NCI-H1105 treated with DMSO at 0.1 percent for 48 hours (cell line): ENCODE measurements at places on chromosomes 2 and 18.
A peak's percentile ranks its signal among the peaks of the same experiment; 100 is the strongest.

GRCh38 chr2:240372101-240372500, 63.4 kb upstream of the GPC1 start:
- DNase-seq, result no peak

DNA sequence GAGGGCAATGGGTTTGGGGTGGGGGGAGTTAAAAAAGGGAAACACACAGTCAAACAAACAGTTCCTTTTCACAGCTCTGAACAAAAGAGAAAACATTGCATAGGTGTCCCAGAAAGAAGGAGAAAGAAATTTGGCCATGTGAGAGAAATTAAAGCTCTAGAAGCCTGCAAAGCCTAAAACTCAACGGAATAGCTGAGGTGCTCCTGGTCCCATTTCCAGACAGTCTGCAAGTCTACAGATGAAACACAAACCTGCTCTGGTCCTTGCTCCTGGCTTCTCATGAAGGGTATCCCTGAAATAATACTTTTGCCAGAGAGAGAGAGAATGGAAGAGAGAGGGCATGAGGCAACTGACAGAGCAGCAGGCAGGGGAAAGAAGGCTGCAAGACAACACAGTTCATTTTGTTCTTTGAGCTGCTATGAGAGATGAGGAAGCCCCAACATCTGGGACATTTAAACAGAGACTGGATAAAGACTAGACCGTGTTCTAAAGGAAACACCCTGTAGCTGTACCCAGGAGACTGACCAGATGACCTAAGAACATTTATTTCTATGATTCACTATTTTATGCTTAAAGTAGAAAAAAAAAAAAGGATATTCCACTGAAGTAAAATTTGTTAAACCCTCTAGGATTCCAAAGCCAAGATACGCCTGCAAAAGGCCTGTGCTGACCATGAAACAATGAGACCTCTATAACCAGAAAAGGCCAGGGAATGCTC, 57.3 kb upstream of the CYP26B1 start:
- DNase-seq, result no peak

DNA sequence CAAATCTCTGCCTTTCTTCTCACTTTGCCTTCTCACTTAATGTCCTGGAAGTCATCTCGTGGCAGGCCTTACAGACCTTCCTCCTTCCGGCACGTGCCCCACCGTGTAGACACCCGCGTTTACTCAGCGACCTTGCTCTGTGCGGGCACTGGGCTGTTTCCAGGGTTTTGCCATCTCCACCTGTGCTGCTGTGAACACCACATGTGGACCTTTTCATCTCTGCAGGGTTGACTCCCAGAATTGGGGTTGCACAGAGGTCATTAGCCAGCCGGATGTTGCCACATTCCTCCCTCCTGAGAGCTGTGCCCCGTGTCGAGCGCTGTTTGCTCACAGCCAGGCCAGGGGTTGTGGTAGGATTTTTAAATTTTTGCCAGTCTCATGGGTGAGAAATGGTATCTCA, 25.4 kb downstream of the KCNG2 start:
- DNase-seq, result no peak

GRCh38 chr18:7084080-7085065, 33.2 kb downstream of the LAMA1 start:
- DNase-seq, result no peak

DNA sequence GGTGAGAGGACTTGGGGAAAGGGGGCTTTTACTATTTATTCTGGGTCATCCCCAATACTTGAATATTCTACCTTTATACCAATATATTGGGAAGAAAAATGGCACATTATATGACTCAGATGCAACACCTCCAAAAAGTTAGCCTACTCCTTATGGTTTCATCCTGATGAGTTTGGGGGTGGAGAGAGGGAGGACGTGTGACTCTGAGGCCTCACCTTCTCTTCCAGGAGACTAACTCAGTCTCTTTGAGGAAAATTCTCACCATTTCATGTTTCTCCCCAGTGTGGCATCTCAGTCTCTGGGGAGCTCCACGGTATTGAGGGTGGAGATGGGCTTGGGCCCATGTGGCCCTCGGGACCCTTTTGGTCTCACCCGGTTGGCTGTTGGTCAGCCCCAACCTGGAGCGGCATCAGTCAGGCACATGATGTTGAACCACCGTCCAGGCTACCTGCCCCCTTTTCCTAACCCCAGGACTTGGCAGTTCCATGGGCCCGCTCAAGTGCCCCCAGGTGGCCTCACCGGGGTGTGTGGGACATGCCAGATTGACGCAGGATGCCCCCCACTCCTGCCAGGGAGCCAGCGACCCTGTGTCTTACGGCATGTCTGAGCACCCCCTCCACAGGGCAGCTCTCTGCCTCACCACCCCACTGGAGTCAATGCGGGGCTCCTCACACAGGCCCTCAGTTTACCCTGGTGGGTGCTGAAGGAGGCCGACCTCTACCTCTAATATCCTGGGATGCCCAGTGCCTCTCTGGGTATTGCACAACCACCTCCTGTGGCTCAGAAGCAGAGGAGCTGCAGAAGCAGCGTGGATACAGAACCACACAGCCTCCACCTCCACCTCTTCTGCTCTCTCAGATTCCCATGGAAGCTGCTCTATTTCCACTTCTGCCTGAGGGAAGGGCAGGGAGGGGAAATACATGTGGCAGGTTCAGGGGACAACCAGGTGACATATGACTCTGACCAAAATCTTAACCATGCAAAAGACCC, 297.4 kb downstream of the EIPR1 start:
- DNase-seq, result no peak

DNA sequence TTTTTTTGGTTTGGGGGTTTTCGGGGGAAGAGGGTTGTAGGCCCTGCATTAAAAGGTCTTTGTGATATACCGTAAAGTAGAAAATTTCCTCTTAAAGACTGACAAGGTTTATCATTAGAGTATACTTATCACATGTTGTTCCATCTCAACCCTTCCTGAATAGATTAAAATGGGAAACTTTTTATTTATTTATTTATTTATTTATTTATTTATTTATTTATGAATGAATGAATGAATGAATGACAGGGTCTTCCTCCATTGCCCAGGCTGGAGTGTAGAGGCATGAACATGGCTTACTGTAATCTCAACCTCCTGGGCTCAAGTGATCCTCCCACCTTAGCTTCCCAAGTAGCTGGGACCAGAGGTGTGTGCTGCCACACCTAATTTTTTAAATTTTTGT, 48.5 kb upstream of the SLC3A1 start:
- DNase-seq, result no peak

DNA sequence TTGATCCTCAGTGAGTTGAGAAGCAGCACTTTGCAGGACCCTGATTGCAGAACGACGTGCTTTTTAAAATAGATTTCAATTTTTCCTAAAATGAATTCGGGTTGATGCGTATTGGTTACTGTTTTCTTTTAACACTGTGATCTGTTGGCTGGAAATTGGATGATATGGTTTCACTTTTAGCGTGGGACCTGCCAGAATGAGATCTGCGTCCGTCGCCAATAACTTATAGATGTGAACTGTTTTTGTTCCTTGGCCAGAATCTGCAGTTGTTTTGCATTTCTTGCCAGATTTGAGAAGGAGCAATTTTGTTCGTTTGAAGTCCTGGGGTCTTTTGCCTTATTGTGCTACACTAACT, 703 bp downstream of the UGGT1 start:
- no peak for DNase-seq

- DNase-seq, result no peak
These were observed 1.7 kb upstream of the PER2 start for GRCh38 chr2:238290091-238290509.

- DNase-seq, result peak; percentile 15
These were observed 372.5 kb upstream of the GCFC2 start for GRCh38 chr2:76083248-76083647.

DNA sequence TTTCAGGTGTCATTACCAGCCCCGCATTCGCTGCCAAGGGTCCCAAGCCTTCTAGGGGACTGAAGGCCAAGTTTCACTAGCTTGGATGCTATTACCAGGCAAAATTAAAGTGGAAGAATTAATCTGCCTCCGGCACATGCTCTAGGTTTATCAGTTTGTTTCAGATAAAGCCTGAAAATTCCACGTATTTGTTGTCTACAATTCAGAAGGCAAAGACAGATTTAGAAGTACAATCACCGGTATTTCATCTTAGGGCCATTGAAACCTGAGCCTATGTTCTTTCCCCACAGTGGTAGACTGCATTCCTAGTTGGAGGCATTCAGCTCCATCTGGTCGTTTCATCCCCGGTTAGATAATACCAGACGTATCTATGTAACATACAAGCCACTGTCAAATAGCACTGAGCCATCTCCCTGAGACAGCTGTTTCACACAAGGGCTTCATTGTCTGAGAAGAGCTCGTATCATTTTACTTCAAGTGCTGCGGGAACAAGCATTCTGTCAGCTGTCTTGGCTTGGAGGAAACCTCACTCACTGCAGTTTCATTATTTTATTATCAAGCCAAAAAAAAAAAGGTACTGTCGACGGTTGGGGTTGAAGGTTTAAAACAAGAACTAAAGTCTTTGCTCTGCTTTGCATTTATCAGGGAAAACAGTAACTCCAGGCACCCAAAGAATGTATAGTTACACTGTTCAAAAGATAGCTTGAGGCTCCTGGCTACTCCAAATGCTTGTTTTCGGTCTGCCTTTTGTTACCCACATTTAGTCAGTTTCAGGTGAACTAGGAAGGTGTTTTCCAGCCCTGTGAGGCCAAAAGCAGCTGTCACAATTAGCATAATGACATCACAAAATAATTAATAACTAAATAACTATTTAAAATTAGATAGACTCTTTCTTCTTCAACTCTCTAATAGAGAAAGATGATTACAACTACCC, 76.7 kb downstream of the TGIF1 start:
- DNase-seq, result peak; percentile 81

DNA sequence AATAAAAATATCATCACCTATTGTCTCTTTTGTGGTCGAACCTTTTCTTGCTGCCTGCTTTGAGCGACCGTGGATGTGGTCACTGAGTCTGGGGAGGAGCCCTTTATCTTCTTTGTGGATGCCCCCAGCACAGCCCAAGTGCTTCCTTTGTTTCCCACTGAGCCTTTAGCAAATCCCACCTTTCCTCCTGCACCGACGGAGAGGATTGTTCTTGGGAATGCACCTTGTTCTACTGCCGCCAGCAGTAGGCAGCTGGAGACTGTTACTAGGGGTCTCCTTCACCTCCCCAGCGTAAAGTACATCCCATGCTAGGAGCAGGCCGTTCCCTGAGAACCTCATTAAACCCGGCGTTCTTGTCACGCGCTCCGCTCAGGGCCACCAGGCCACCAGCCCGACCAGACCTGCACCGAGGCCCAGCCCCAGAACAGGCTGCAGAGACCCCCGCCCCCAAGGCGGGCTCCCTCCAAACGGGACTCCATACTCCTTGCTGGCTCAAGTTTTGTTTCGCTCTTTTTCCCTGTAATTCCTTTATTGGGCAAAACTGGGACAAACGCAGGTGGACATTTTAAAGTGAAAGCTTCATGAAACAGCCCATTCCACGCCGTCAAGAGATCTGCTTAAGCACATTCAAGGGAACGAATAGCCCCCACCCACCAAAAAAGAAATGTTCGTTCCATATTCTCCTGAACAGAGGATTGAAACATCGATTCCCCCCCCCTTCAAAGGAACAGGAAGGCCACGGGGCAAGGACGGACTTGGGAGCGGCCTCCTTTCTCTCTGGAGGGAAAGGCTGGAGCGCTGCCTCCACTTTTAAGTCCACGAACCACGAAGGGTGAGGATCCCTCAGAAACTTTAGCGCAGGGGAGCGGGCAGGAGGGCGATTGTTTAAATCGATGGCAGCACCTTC, 1.1 kb upstream of the MAT2A start:
- peak; percentile 74 for DNase-seq

DNA sequence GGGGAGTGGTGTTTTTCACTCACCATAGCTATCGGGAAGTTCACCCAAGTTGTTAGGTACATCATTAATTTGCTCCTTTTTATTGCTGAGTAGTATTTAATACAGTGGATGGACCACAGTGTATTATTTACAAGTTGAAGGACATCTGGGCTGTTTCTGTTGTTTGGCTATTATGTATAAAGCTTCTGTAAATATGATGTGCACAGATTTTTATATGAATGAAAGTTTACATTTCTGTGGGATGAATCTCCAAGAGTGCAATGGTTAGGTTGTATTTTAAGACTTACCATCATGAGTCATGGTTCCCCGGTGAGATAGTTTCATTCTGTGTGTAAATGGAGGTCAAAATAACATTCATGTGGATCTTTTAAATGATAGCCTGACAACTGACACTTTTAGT, 337.4 kb downstream of the PTPRM start:
- DNase-seq, result no peak

DNA sequence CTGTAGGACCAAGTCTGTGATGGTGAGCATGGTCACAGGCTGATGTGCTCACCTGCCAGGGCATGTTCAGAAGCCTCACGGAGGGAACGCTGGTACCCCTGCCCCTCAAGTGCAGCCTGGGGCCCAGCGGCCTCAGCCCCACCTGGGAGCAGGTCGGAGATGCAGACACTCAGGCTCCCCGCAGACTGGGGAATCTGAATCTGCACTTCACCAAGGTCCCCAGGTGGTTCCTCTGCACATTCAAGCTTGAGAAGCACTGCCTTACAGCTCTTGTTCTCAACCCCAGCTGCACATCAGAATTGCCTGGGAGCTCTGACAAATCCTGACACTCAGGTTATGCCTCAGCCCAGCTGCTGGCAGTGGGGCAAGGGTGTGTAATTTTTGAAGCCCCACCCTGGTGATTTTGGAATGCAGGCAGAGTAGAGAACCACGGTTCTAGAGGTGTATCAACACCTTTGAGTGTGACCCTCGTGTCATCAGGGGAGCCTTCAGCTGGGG, 54.8 kb downstream of the CRACDL start:
- no peak for DNase-seq

- DNase-seq, result no peak
These were observed 40.2 kb downstream of the TMEM177 start for GRCh38 chr2:119719261-119719627.

GRCh38 chr18:7918701-7919100, 351.6 kb downstream of the PTPRM start:
- DNase-seq, result no peak

DNA sequence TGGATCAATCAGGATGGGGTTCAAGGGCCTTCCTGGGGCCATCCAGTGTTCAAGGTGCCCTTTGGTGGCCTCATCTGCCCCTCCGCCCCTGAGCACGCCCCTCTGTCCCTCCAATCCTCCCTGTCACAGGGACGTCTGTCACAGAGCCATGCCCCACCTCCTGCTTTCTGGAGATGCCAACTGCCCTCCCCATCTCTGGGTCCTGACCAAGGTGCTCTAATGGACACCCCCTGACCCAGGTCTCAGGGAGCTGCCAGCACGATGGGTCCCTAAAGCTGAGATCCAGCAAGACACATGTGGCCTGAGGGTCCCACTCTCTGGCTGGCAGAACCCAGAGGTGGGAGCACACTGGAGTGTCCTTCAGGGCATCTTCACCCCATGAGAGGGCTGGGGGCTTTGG, 2.1 kb upstream of the TEKT4 start:
- DNase-seq, result no peak

- DNase-seq, result no peak
These were observed 1.1 kb upstream of the NCKAP5 start for GRCh38 chr2:133569286-133569830.
